ENCODE measurements at places on chromosomes 2 and 18. TPM values are rescaled to one million over a fixed set of nuclear protein-coding genes. Genes with fewer than 3 reads are reported as not detected.

GALNT3 gene
- 16.9 TPM for polyA plus RNA-seq

ACADL gene
- 18.2 TPM for polyA plus RNA-seq

DNA sequence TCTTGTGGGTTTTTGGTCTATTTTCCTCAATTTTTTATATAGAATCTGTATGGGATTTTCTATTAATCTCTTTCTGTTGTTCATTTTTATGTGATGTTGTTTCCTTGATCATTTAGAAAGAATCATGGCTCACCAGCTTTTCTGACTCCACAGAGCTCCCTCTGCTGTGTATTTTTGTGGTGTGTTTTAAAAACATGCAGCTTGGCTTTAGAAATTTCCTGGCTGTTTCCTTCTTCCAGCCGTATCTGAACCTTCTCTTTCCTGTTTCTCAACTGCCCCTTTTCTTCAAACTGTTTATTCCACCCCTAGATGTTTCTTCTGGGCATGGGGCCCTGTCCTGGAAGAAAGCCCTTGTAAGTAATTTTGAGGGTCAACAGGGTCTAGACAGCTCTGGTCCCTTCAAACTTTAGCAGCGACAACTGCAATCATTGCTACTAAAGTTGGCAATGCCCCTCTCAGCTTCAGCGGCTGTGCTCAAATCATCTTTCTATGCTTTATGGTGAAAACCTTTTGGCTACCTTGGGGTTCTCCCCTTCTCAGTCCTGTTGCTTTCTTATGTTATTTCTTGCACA is 17.6 kb upstream of the COPS8 start:
- no peak for DNase-seq

GRCh38 chr2:235416858-235417499 is 76.9 kb upstream of the AGAP1 start:
- DNase-seq, result no peak

DNA sequence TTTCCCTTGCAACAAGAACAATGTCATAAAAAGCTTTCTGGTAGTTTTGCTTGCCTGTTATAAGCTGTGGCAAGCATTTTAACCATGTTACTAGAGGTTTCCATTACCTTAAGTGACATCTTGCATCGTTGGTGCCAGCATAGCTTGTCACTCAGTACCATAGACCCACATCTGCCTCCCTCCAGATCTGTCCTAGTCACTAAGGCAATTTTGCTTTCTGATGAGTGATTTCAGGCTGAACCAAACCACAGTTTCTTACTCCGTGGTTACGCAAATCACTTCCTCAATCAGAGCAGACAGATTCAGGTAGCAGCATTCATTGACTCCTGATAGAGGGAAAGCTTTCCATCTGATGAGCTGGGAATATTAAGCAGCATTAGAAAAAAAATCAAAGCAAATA is 1057.5 kb upstream of the FAM98A start:
- no peak for DNase-seq

INPP5D gene
- 6.2 TPM for polyA plus RNA-seq

GALR1 gene
- 0.06 TPM for polyA plus RNA-seq

SGPP2 gene
- polyA plus RNA-seq, result 16.0 TPM

GRCh38 chr2:37855283-37856041 is 69.6 kb upstream of the RMDN2 start:
- DNase-seq, result no peak

SERPINB13 gene
- not detected for polyA plus RNA-seq

- no peak for DNase-seq
Observed at GRCh38 chr18:63604791-63605567, 17.8 kb downstream of the SERPINB13 start.

GRCh38 chr2:210503725-210504191 is 27.2 kb upstream of the LANCL1 start:
- no peak for DNase-seq

ARHGAP15 gene
- polyA plus RNA-seq, result 7.2 TPM

RPRM gene
- polyA plus RNA-seq, result 2.7 TPM

ONECUT2 gene
- polyA plus RNA-seq, result 0.11 TPM

DNA sequence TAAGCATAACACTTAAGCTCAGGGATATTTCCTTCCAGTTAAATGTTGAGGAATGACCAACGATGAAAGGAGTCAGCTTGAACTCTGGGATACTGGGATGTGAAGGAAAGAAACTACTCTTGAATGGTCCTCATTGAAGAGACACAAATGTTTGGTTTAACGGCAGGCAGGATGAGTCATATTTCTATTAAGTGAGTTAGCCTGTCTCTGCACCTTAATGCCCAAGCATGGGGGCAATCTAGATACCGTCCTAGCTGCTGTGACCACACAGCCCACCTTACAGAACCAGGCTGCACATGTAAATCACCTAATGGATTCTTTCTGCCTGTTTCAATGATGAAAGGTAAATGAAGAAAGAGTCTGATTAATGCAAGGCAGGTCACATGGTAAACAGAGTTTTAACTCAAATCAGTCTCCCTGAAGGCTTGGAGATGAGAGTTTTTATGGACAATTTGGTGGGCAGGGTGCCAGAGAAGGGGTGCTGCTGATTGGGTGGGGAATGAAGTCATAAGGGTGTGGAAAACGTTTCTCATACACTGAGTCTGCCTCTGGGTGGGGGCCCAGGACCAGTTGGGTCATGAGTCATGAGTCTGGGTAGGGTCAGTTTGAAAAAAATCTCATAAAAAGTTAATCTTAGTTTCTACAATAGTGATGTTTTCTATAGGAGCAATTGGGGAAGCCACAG is 144.6 kb upstream of the MMADHC start:
- no peak for DNase-seq

- DNase-seq, result no peak
Observed at GRCh38 chr2:222480497-222480896, 56.2 kb downstream of the SGPP2 start.

CHRND gene
- polyA plus RNA-seq, result 0.40 TPM

RPL31 gene
- 2,845 TPM for polyA plus RNA-seq

DNA sequence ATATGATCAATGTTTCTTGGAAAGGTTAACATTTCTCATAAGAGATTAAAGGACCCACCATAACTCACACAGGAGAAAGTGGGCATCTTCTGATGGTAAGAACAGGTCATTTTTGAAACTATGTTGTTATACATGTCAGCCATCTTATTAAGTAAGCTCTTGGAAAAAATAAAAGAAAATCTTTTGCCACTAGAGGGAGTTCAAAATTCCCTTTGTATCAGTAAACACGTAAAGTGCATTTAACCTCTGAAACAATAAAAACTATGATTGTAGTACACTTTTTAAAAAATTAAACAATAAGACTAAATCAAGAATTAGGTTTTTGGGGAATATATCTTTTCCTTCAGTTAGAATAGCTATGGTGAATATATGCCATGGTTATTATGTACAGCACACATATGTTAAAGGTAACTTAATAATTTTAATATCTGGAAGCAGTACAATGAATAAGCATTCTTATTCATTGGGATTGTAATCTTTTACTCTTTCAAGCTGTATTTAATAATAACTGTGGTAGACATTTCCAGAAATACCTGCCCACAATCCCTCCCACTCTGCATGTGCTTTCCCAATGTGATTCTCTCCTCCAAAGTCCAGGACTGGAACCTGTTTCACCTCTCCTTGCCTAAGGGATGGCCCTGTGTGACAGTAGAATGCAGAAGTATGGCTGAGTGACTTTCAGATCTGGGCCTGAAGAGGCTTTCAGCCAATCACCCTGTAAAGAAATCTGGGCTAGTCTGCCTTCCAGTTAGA is 64.2 kb downstream of the RBMS1 start:
- peak; percentile 69 for DNase-seq

GRCh38 chr2:138818556-138818955 is 38.4 kb upstream of the NXPH2 start:
- no peak for DNase-seq

DNA sequence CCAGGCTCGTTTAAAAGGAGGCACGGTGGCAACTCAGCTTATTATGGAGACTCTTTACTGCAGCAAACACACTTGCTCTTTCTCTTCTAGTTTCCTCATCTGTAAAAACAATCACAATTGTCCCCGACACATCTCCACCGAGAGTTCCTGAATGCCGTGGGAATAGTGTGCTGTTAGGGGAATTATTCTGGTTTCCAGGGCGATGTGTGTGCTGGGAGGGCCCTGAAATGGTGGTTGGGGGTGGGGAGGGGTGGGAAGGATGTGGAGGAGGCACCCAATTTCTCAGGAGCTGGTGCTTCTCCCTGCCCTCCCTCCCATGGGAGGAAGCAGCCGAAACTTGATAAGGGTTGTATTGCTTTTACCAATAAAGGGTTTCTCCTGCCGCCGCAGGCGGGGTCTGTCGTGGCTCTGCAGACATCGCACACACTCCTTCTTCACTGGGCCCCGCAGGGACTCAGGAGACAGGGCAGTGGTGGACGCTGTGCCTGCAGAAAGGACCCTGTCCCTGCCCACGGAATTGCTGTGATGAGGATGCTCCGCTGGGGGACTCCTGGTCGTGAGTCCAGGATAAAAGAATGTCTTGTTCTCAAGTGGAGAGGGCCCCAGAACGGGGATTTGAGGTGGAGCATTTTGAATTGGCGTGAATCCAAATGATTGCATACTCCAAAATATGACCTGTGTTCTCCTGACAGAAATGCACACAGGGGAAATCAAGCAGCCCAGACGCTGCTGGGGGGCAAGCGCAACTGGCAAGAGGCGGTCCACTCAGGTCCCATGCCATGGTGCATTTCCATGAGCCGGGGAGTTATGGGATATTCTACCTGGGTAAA is 119.2 kb downstream of the ACKR3 start:
- DNase-seq, result no peak
